Uterus (tissue), 4 donors: ENCODE measurements at places on chromosomes 7 and 10. TPM values are rescaled to one million over a fixed set of nuclear protein-coding genes. Genes with fewer than 3 reads are reported as not detected.
A peak's percentile ranks its signal among the peaks of the same experiment; 100 is the strongest.

The MPP7 gene
- total RNA-seq: 9.1 TPM

The SH2B2 gene
- 13.8 TPM for total RNA-seq

GRCh38 chr10:102775201-102775934, 31.6 kb downstream of the WBP1L start:
- peak overlapping the region; percentile 23 for H3K4me3 ChIP-seq
- H3K4me1 ChIP-seq: peaks cover 30% of the 10 kb centered on the region
- peak; percentile 75 for DNase-seq
- no peaks in the 10 kb centered on the region for H3K27me3 ChIP-seq

- DNase-seq: no peak
- H3K27me3 ChIP-seq: no peaks in the 10 kb centered on the region
- H3K27ac ChIP-seq: no peak overlapping the region
- H3K4me3 ChIP-seq: no peak overlapping the region
Measured at GRCh38 chr7:116407165-116407564, 92.4 kb upstream of the CAV2 start.

The SDHAF3 gene
- total RNA-seq: 10.3 TPM

GRCh38 chr7:4823441-4824119, 38.2 kb downstream of the PAPOLB start:
- no peaks in the 10 kb centered on the region for H3K27me3 ChIP-seq
